ENCODE measurements at places on chromosomes 11 and 22.

GRCh38 chr22:24550028-24550901 is 4.7 kb downstream of the GUCD1 start:
- DNase-seq: no peak

- DNase-seq: peak; percentile 80
These were observed 8.4 kb upstream of the PMM1 start for GRCh38 chr22:41598081-41598480.

GRCh38 chr11:78438298-78438975 is 20.8 kb upstream of the GAB2 start:
- DNase-seq: no peak

DNA sequence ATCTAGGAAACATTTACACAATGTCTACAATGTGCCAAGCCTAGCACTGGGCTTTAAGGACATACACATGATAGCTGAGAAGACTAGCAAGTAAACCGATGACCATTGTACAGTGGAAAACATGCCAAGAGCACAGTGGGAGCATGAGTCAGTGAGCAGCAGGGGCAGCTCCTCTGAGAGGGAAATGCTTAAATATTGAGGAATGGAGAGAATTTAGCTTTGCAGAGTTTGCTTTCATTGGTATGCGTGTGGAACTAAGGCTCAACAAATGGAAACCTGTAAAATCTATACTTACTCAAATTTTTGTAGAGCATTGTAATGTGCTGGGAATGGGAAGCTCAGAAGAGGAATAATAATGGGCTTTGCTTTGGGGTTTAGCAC is 282.3 kb downstream of the ST3GAL4 start:
- DNase-seq: peak; percentile 85

DNA sequence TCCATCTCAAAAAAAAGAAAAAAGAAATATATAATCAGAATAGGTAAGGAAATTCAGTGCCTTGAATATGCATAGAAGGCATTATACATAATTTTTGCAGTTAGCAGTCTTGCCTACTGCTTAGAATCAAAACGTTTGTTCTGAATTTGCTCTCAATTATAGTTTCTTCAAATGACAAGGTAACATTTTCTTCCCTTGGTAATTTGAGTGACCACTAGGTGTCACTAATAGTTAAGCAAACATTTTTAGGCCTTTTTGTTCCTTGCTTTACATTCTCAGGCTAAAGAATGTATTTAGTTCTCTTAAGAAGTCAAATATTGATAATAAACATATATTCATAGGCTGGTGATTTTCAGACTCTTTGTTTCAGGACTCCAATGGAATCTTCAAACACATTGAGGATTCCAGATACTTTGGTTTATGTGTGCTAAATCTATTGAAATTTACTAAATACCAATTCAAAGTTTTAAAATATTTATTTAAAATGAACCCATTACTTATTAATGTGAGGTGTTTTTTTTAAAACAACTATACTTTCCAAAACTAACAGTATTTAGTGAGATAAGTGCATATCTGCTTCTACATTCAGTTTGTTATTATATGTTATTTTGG is 55.0 kb upstream of the DEPDC7 start:
- peak; percentile 8 for DNase-seq

DNA sequence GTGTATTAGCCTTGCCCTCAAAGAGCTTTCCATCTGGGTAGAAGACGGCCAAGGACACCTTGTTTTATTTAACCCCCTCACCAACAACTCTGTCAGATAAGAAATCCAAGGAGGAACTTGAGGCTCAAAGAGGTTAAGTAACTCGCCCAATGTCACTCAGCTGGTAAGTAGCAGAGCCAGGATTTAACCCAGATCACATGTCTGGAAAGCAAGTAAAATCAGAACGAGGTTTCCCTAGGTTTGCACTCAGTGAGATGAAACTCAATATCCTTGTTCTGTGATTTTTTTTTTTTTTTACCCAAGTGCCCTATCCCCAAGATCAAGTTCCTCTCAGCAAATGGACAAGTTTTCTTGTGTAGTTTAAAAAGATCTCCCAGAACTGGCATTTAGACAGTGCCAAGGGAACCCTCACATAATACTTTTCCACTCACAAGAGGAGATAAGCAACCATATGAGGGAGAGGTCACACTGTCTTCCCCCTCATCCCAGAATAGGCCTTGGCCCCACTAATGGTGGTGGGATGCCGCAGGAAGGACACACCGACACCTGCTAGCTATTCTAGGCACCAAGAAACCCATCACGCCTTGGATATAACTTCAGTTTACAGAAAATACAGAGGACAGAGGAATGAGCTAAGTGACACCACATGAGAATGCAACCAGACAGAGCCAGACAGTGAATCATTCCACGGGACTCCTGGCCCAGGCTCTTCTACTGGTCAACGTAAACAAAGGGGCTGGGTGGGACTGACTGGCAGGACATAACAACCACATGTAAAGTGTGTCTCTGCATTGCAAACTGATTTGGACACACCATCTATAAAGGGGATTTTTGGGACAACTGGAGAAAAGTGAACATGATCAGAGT is 8.6 kb upstream of the ARAP1 start:
- peak; percentile 55 for DNase-seq

- no peak for DNase-seq
These were observed 244.3 kb downstream of the SBF2 start for GRCh38 chr11:10049756-10050155.

- DNase-seq: no peak
These were observed 7.2 kb upstream of the CARD10 start for GRCh38 chr22:37526376-37526775.

- DNase-seq: no peak
These were observed 42.5 kb downstream of the C11orf58 start for GRCh38 chr11:16780698-16781550.

DNA sequence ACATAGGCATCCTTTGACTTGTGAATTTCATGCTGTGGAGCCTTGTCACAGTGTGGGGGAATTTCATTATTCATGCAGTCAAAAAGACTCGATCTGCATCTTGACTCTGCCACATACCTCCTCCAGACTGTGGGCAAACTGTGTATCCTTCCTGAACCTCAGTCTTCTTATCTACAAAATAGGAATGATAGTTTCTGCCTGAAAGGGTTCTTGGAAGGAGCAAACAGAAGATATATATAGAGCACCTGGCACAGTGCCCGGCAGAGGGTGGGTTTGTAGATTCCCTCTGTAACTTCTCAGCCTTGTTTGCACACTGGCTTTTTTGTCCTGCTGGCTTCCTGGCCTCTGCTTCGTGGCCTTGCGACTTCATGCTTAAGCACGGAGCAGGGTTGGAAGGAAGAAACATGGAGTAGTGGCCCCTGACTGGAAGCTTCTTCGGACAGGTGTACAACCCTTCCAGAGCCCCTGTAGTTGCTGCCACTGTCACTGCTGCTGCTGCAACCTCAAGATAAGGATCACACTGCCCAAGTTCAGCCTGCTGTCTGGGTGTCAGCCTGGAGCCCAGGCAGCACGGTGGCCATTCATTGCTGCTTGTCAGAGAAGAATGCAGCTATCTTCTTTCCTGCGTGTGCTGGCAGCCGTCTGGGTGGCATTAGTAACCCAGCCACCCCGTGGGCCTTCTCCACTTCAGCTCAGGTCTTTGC is 106.4 kb downstream of the MICAL2 start:
- DNase-seq: no peak

DNA sequence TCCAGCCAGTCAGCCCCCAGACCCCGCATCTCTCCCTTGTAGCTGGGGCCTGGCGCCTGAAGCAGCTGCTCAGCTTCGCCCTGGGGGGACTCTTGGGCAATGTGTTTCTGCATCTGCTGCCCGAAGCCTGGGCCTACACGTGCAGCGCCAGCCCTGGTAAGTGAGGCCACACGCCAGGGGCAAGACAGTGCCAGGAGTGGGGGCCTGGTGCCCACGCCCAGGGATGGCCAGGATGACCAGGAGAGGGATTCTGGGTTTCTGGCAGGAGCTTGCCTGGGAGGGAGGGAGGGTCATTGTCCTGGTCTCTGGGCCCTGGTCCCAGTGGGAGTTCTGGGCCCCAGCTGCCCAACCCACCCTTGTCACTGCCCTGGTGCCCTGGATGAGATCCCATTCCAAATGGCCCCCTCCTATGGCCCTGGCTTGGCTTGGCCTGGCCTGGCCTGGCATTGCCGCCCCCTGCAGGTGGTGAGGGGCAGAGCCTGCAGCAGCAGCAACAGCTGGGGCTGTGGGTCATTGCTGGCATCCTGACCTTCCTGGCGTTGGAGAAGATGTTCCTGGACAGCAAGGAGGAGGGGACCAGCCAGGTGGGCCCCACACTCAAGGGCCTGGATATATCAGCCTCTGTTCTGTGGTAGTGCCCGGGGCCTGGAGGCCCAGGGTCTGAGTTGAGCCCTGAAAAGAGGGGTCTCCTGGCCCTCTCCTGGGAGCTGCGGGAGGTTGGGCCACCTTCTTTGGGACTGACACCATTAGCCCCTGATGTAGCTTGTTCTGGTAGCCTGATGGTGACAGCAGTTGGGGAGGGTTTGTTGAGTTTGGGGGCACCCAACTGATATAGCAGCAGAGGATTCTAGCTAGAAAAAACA is 3.7 kb downstream of the SLC39A13 start:
- DNase-seq: peak; percentile 68

GRCh38 chr11:116651098-116651736 is 121.6 kb downstream of the BUD13 start:
- DNase-seq: no peak

GRCh38 chr11:65915821-65916251 is 3.0 kb downstream of the C11orf68 start:
- DNase-seq: peak; percentile 93

- DNase-seq: no peak
These were observed 7.4 kb upstream of the SLC5A12 start for GRCh38 chr11:26729284-26729683.

DNA sequence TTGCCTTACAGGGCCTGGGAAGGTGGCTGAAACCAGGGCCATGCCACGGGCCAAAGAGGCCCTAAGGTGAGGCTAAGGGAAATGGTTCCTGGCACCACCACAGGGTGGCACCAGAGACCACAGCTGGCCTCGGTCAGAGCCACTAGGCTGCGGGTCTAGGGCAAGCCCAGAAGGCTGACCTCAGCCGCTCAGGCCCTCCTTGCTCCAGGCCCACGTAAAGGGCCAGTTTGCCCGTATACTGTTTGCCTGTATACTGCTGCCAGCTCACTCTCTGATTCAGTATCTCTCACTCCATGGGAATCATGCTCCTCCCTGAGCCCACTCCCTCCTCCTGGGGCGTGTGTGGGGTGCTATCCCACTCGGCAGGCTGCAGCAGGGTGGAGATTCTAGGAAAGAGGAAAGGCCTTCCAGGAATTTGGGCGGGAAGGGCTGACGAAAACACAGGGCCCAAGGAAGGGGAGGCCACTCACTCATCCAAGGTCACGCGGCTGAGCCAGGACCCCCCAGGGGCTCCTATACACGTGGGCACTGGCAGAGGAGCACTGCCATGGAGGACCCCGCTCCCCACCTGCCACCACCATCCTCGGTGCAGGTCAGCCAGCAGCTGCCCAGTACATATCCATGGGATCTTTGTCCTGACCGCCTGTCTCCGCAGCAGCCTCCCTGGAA is 62.4 kb downstream of the NECTIN1 start:
- DNase-seq: peak; percentile 89

GRCh38 chr11:68297494-68297811 is 14.9 kb upstream of the LRP5 start:
- no peak for DNase-seq

- DNase-seq: peak; percentile 75
These were observed 85.4 kb downstream of the MTNR1B start for GRCh38 chr11:93054881-93055280.

DNA sequence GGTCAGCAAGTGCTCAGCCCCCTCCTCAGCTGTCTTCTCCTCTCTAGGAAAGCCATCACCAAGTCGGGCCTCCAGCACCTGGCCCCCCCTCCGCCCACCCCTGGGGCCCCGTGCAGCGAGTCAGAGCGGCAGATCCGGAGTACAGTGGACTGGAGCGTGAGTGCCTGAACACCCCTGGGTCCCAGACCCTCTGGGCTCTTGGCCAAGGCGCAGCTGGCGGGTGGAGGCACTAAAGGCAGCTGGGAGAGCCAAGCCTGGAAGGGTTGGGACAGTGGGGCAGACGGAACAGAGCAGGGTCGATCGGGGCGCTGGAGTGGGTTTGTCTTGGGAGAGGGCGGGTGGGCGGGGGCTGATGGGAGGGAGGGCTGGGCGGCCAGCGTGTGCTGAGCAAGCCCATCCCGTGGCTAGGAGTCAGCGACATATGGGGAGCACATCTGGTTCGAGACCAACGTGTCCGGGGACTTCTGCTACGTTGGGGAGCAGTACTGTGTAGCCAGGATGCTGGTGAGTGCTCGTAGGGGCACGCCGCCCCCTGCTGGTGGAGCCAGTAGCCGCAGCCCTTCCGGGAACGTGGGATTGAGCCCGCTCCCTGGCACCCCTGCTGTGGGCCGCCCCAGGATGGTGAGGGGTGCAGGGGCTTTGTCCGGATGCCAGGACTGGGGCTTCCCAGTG is 14.1 kb upstream of the MDK start:
- DNase-seq: peak; percentile 72

DNA sequence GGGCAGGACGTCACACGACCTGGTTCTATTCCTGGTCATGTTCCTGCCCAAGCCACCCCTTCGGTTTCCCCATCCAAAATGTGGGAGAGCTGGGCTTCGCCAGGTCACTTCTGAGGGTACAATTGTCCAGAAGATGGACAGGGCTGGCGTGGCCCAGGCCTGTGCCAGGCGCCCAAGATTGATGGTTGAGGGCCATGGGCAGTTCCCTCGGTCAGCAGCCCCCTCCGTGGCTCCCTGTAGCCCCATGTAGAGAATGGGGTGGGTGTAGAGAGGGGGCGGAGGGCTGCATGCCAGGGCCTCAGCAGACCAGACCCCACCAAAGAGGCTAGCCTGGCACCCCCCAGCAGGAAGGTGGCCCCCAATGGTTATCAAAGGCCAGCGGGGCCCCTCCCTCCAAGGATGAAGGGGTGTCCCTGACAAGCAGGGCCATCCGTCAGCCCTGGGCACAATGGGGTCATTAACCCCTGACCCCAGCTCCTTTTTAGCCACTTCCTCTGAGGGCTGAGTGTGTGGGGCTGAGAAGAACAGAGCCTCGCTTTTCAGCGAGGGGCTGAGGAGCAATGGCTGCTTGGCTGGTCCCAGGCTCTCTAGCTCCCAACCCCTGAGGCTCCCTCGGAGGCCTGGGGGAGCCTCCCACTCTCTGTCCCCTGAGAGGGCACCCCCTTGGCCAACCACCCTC is 11.0 kb upstream of the PICK1 start:
- no peak for DNase-seq

- DNase-seq: peak; percentile 29
These were observed 33.4 kb upstream of the APOL5 start for GRCh38 chr22:35684270-35684700.

GRCh38 chr11:15725246-15725645 is 610.5 kb downstream of the INSC start:
- no peak for DNase-seq

DNA sequence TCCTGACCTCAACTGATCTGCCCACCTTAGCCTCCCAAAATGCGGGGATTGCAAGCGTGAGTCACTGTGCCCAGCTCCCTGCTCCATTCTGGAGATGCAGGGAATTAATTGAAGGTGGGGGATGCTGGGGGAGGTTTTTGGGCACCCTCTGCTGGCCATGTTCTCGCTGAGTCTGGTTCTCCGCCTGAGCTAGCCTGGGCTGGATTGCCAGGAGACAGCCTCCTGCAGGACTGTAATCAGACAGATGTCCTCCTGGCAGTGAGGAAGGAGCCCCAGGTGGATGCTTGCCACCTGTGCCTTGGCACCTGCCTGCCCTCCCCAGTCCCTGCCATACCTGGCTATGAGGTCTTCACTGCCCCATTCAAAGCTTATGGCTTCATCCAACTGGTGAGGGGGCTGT is 5.4 kb downstream of the MTFP1 start:
- DNase-seq: no peak
